ENCODE measurements at places on chromosomes 7 and 10.

GRCh38 chr7:16963044-16963443, 81.3 kb upstream of the AGR3 start:
- DNase-seq = no peak

GRCh38 chr7:48414011-48414732, 242.9 kb downstream of the ABCA13 start:
- DNase-seq = no peak

DNA sequence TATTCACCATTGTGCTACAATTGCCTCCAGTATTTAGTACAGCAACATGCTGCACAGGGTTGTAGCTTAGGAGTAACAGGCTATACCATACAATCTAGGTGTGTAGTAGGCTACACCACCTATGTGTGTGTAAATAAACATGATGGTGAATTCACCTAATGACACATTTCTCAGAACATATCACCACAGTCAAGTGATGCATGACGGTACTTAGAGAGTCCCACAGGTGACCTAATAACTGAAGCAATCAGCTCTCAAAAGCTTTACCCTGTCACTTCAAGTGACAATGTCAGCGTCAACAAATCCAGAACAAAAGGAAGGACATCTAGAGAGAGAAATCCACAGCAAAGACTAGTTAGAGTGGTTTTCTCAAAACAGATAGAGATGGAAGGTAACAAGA, 38.8 kb downstream of the CCNJ start:
- DNase-seq = no peak

- DNase-seq = peak; percentile 94
Measured at GRCh38 chr7:63925626-63926460, 72.8 kb upstream of the ZNF722 start.

GRCh38 chr10:98901441-98902110, 334.1 kb downstream of the HPSE2 start:
- DNase-seq = no peak

GRCh38 chr7:136133551-136133950, 156.4 kb upstream of the MTPN start:
- DNase-seq = no peak

DNA sequence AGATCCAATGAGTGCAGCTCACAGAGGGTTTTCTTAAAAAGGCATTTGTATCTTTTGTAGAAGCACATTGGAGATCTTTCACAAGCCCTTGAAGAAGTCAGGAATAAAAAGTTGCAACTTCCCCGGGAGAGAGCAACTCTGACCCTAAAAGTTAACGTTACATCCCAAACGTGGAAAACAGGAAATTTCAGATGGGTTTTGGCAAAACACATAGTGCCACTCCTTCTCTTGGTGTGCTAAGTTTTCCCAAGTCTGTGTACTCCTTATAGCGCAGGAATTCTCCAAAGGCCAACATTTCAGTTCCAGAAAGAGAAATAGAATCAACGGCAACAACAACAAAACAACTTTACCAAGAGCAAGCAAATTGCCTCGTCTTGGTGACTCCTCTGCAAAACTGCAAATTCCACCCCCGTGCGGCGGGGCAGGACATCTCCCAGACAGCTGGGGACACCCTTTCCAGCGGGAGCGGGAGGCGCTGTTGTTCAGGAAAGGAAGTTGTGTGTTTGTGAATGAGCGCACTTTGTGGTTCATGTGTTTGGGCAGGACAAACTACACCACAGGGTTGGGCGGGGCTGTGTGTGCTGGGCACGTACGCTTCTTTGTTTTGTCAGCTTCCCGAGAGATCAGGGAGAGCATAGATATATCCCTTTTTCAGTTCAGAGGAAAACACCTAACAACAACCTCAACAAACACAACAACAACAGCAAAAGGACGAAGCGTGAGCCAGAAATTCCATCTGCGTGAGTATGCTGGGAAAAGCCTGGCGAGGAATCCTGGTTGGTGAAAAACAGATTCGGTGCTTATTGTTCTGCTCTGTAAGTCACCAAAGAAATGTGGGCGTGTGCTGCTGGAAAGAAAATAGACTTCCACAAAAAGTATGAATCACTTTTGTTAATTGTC, 294.7 kb upstream of the PITRM1 start:
- peak; percentile 75 for DNase-seq

DNA sequence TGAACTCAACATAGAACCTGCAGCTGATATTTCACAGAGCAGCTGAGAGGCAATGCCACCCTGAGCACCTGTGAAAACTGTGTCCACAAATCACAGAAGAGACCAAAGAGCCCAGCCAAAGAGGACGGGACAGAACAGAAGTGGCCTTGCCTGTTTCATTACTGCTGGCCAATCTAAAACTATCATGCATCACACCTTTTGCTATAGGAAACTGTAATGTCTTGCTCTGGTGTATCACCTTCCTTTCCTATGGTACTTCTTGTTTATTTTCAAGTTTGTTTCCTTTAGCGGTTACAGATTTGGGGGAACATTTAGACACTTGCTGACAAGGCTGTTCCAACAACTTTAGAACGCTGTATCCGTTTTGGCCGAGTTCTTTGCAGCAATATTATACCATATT, 80.3 kb downstream of the PIP4K2A start:
- DNase-seq = no peak

DNA sequence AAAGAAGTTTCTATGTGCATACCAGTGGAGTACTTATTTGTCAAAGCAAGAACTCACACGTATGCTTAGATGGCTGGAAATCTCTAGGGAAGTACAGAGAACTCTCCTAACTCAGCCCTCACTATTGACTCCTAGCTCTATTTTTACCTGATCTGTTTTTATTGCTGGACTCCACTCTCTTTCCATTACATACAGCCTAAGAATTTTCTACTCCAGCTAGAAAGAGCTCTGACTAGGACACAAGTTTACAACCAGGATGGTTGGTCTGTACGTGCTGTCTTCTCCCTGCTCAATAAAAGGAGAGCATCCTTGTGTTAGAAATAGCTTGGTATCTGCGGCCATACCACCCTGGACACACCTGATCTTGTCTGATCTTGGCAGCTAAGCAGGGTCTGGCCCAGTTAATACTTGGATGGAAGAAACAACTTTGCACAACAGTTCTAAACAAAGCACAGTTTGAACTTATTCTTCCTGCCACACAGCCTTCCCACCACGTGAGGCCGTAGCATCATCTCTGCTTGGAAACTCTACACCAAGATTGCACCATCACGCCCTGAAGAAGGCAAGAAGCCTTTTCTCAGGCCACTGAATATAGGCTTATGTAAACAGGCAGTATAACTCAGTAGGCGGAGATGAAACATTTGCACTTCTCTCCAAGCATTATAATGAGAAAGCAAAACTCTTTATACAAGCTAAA, 50.7 kb downstream of the KCNMA1 start:
- no peak for DNase-seq

- no peak for DNase-seq
Measured at GRCh38 chr7:25240340-25240739, 12.1 kb upstream of the NPVF start.

- DNase-seq = no peak
Measured at GRCh38 chr7:96992192-96993005, 13.0 kb upstream of the DLX6 start.

- no peak for DNase-seq
Measured at GRCh38 chr7:49783446-49783845, 10.0 kb downstream of the VWC2 start.

- no peak for DNase-seq
Measured at GRCh38 chr7:11213266-11213665, 239.6 kb downstream of the PHF14 start.

GRCh38 chr7:108464743-108465142, 8.5 kb upstream of the NRCAM start:
- DNase-seq = no peak
